D341Med (cell line): ENCODE measurements at places on chromosomes 2 and 18.

DNA sequence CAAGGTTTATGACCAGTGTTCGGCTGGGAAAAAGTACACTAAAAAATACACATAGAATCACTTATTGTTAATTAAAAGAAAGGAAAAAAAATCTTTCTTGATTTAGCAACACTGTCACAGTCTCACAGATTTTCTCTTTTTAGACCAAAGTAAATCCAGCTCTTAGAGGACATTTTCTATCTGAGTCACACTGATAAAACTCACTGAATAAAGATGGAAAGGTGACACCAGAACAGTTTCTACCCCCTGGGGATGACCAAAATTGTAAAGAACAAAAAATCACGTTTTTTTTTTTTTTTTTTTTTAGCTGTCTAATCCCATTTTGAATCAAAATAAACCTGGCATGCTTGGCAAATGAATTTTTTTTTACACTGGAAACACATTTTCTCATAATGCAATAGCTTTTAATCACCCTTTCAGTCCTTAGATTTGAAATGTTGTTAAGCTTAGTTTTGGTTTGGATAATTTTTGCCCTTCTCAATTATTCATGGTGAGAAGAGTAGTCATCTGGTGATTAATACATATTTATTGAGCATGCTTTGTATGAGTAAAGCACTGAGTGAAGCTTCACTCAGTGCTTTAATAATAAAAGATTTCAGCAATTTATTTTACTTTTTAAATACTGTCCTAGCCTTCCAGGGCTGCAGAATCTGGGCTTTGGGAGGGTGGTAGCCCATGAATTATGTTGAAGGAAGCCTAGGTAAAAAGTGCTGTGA, 886.3 kb downstream of the SLC4A3 start:
- no peak for DNase-seq

DNA sequence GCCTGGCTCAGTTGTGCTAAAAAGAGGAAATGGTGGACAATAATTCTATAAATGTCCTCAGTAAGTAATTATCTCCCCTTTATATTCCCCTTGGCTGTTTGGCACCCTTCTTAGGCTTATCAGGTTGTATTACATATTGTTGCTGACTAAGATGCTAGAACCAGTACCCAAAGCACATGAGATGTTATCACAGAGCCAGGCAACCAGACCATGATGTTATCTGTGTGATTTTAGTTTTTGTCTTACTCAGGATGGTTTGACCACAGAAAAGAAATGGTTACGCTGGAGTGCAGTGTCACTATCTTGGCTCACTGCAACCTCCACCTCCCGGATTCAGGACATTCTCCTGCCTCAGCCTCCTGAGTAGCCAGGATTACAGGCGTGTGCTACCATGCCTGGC, 15.2 kb downstream of the R3HDM1 start:
- no peak for DNase-seq

DNA sequence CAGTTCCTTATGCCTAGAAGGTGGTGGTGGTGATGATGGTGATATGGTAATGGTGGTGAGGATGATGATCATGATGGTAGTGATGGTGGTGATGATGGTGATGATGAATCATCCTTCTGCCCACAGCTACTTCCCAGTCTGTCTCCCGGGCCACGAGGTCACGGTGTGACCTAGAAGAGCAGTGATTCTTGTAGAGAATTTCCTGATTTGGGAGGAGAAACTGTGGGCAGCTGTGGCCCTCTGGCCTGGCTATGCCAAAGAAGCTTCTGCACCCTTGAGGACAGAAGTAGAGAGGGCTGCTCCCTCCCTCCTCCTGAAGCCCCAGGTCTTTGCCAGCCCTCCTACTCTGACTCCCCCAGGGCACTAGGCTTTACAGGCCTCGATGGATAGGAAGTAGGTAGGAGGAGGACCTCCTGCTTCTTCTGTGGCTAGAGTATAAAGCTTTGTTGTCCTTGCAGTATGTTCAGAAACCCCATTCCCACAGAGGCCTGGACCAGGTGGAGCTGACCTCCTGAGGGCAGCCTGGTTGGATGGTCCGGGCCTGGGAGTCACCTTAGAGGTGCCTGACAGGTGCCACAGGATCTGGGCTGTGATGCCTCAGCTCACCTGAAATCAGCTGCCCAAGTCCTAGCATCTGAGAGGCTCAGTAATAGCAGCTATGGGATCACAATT, 57.9 kb upstream of the EPAS1 start:
- DNase-seq: no peak

- no peak for DNase-seq
Observed at GRCh38 chr2:101380376-101380775, 6.9 kb downstream of the CREG2 start.

- no peak for DNase-seq
Observed at GRCh38 chr2:128776461-128777195, 458.0 kb upstream of the HS6ST1 start.

DNA sequence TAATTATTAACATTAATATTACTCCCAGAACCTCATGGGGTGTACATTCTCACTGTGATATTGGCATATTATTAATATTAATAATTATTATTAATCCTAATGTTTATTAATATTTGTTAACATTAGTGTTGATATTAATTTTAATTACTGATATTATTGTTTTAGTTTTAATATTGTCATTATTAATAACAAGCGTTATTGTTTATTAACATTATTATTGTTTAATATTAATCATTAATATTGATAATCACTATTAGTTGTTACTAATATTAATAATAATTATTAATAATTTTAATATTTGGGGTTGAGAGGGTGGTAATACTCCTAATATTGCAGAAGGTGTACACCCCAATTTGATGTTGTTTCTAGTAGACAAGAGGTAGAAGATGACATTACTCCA, 193.1 kb upstream of the XIRP2 start:
- no peak for DNase-seq

DNA sequence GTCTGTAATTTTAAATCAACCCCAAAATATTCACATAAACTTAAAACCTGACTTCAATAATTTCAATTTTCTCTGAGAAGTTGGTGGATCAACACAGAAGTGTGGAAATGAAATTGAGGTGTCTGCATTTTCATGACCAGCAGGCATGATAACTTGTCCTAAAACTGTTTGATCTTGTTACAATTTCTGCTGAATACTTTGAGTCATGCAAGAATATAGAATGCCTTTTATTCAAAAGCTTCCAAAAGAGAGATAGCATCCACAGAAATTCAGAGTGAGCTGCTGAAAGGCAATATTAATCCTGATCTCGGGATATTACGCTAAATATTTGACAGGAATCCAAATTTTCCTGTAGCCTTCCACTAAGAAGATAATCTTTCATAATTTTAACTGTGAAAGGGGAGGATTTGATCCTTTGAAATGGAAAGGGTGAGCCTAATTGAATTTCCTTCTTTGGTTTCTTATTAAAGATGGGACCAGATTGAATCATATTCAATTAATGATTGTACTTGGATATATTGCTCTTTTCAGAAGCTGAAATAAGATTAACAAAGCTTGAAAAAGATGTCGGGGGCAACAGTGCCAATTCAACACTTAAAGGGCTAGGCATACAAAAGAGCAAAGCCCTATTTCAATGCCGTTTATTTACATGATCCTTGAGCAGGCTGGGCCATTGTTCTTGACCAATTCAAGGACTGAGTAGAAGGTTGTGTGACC, 129.3 kb downstream of the NCKAP5 start:
- no peak for DNase-seq

GRCh38 chr18:63320975-63321265, 1.4 kb upstream of the BCL2 start:
- no peak for DNase-seq

GRCh38 chr2:156199588-156199987, 132.9 kb downstream of the NR4A2 start:
- no peak for DNase-seq

DNA sequence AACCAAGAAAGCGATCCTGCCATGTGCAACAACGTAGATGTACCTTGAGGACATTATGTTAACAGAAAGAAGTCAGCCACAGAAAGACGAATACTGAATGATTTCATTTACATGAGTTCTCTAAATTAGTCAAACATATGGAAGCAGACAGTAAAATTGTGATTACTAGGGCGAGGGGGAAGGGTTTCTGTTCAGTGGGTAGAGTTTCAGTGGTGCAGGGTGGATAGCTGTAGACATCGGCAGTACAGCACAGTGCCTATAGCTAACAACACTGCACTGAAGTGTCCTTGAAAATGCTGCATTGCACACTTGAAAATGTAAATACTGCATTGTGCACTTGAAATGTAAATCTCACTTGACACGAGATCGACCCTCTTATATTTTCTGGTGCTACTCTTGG, 275.3 kb downstream of the GALR1 start:
- no peak for DNase-seq

- no peak for DNase-seq
Observed at GRCh38 chr18:25244170-25244569, 107.8 kb downstream of the ZNF521 start.

GRCh38 chr2:97770445-97770844, 57.1 kb downstream of the ZAP70 start:
- no peak for DNase-seq

DNA sequence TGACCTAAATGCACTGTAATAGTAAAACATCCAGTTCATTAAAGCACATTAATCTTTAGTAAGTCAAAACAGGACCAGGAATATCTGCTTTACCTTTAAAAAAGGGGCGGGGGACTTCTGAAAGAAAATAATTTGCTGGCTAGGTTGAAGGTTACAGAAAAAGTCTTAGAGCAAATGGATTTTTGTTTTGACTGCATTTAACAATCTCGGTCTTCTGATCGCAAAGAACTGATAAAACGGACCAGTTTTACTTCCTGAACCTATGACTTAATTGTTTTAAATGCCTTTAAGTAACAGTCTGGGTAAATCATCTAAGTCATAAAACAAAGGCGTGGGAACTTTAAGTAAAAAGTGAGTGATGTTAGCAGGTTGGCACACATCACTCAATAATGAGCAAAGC, 783 bp downstream of the BUB1 start:
- no peak for DNase-seq

DNA sequence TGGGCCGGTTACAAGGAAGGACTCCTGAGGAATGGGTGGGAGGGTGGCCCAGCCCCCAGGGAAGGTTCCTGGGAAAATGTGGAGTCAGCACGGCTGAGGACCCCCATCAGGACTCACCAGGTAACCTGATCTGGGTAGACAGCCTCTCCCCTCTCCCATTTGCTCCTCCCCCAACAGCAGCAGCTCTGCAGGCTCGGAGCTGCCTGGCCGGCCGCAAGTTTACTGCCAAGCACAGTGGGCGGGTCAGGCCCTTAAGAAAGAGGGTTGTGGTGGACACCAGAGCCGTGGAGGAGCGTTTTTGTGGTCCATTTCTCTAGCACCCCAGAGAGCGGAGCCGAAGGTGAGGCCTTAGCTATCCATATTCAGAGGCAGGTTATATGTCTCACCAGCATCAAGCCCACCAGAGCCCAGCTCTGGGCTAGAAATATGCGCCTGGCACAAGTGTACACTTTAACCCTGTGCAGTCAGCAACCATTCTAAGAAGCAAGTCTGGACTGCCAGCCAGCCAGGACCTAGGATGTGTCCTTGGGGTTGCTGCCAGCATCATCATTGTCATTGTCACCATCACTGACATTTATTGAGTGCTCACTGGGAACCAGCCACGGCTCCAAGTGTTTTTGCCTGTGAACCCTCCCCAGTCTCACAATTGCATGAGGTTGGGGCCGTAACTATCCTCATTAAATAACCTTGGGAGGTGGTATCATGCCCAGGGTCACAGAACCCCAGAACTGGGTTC, 190.1 kb downstream of the KLHL29 start:
- no peak for DNase-seq

GRCh38 chr2:191247381-191248057, 2.3 kb downstream of the MYO1B start:
- DNase-seq: no peak

GRCh38 chr2:48114256-48114655, 208.0 kb upstream of the FBXO11 start:
- DNase-seq: no peak

- peak; percentile 86 for DNase-seq
Observed at GRCh38 chr18:58045242-58046092, 1.4 kb downstream of the NEDD4L start.

- DNase-seq: no peak
Observed at GRCh38 chr2:64905338-64906024, 83.7 kb upstream of the SLC1A4 start.

DNA sequence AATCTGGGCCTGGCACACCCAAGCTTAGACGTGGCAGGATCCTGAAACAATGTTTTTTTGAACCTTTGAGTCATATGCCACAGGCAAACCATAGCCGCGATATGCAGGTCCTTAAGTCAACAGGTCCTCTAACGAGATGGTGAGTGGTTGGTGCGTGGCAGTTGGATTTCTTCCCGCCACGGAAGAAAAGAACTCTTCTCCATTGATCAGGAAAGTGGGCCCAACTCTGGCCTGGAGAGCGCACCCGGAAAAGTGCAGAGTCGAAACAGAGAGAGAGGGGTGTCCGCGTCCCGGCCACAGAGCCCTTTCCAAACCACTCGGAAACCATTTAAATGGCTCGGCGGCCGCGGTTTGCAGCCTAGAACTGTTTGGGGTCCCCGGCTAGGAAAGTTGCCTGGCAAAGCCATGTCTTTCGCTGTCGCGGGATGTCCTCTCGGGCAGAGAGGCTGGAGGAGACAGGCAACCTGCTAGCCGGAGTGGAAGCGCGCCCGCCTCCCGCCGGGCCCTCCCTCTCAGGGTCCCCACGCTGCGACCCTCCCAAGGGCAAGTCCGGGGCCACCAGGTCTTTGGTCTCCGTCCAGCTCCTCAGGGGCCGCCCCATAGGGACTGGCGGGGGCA, 777 bp downstream of the GALNT3 start:
- peak; percentile 33 for DNase-seq

- DNase-seq: no peak
Observed at GRCh38 chr2:157696036-157696435, 67.4 kb upstream of the ACVR1C start.
